ENCODE measurements at places on chromosomes 3 and 15. TPM values are rescaled to one million over a fixed set of nuclear protein-coding genes. Genes with fewer than 3 reads are reported as not detected.

GRCh38 chr3:51874411-51874810 lies 990 bp downstream of the IQCF5 start:
- no peaks in the 10 kb centered on the region for H3K27me3 ChIP-seq
- no peak overlapping the region for H3K4me3 ChIP-seq
- no peaks in the 10 kb centered on the region for H3K4me1 ChIP-seq
- H3K27ac ChIP-seq = no peak overlapping the region
- no peak for DNase-seq

CACNA2D3 gene
- 1.6 TPM for total RNA-seq

DNA sequence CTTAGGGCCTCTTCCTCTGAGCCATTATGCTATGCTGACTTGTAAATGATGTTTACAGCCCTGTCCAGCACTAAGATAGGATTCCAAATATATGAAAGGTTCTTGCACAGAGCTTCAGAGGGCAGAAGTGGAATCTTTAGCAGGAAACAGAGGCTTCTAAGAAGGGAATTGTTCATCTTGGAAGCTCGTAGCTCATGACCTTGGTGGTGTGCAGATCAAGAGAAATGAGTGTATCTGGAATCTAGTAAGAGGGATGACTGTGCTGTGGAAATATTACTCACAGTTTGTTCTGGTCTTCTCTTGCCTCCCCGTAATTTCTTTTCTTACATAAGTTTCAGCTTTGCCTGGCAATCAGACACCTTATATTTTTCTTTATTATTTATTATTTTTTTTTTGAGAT lies 175.8 kb downstream of the SPATA16 start:
- no peak overlapping the region for H3K27ac ChIP-seq
- no peak for DNase-seq
- H3K4me3 ChIP-seq = no peak overlapping the region

DNA sequence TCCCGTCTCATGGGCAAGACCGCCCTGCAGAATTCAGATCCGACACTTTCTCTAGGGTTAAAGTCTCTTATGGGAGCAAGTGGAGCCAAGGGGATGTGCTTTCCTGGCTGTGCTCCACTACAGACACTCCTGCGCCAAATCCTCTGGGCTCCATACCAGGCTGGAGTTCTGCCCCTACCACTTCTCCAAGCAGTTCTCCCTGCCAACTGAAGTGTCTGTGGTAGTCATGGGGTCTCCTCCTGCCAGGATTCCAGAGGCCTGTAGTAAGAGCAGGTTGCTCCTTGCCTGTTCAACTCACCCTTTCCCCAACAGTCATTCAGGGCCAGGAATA lies 403.2 kb downstream of the GRM7 start:
- no peak for DNase-seq
- no peaks in the 10 kb centered on the region for H3K27me3 ChIP-seq
- no peaks in the 10 kb centered on the region for H3K4me1 ChIP-seq
- no peak overlapping the region for H3K27ac ChIP-seq

POLR2H gene
- 109 TPM for total RNA-seq

CRABP1 gene
- total RNA-seq = 118 TPM
